ENCODE measurements at places on chromosomes 4 and X. TPM values are rescaled to one million over a fixed set of nuclear protein-coding genes. Genes with fewer than 3 reads are reported as not detected.

GRCh38 chr4:119794681-119795080 is 166.1 kb upstream of the PDE5A start:
- DNase-seq: no peak

GRCh38 chr4:138399081-138399480 is 156.9 kb upstream of the SLC7A11 start:
- DNase-seq: no peak

- DNase-seq: no peak
Observed at GRCh38 chrX:38968344-38969216, 167.3 kb downstream of the MID1IP1 start.

GRCh38 chrX:41447897-41448296 is 754 bp downstream of the NYX start:
- no peak for DNase-seq

DNA sequence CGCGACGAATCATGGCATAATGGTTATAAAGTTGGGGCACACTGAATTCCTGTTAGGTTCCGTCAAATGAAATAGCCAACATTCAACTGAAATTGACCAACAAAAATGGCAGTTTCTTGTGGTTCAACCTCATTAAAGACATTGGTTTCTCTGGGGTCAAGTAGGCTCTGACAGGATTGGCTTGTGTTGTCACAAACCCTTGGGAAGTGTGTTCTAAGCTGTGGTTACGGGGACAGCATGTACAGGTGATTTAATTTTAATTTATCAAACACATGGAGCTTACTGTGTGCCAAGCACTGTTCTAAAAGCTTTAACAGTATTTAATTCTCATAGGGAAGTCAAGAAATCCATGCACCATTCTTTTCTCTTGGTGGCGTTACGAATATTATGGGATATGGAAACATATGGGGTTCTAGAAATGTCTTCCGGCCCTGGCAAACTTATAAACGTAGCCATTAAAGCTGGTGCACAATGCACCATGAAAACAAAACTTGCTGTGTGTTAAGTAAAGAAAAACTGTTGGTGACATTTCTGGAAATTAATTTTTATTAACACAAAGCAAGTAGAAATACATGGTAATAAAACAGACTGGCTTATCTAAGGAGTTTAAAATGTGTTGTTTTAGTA is 891 bp downstream of the XK start:
- no peak for DNase-seq

DNA sequence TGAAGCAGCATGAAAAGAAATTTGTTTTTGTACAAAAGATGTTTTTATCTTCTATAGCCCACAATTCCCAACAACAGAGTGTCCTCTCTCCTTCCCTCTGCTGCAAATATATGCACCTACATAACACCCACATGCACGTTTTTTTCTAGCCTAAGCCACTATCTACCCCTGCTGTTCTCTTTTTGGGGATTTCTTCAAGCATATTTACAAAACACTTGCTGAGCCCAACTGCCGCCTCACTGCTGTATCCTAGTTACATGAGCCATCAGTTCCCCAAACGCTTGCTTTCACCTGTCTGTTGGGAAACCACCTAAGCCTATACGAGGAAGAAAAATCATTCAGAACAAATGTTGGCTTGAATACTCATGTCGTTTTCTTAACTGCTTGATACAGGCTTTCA is 127.2 kb downstream of the CHRNA9 start:
- DNase-seq: no peak

DNA sequence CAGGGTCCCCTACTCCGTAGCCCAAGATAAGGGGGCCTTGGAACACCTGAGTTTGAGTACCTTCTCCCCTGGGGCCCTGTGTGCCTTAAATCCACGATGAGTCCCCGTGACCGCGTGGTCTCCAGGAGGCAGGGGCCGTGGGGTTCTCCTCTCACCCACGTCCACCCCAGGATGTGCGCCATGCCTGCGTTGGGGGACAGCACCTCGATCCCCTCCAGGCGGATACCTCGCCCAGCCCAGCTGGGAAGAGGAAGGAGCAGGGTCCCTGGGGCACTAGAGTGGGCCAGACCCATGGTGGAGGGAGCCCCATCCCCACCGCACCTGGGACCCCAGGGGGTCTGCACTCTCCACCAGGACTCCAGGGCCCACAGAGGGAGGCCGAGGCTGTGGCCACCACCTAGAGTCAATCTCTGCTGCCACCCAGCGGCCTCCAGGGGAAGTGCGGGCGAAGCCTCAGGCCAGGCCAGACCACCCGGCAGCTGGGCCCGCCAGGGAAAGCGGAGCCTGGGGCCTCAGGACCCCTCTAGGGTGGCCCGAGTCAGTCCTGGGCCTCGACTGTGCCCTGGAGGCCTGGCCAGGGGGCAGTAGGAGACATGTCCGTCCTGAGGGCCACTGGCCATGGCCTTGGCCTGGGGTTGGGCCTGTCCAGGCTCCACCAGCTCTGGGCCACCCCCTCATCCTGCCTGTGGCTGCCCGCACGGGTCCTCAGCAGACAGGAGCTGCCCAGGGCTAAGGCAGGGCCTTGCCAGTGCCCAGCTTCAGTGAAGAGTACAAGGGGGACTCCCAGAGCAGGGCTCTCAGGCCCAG is 55.0 kb downstream of the FAM53A start:
- peak; percentile 83 for DNase-seq

- no peak for DNase-seq
Observed at GRCh38 chr4:99389606-99390005, 37.1 kb upstream of the ADH1C start.

GRCh38 chr4:39204543-39204942 is 22.2 kb downstream of the WDR19 start:
- no peak for DNase-seq

DNA sequence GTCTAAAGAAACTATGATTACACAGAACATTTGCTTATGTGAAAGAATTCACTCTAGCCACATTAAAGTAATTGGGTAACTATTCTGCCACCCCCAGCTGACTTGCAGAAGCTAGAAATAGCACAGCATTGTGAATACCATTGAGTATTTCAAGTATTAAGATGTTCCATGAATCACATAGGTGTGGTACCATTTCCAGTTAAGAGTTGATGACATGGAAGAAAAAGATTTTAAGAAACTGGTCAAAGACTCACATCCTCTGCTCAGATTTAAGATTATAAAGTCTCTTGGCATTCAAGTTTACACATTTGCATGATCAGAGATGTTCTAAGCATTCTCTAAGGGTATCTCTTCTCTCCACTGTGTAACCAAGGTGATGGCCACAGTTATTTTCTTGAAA is 287.5 kb downstream of the CAMK2D start:
- DNase-seq: no peak

DNA sequence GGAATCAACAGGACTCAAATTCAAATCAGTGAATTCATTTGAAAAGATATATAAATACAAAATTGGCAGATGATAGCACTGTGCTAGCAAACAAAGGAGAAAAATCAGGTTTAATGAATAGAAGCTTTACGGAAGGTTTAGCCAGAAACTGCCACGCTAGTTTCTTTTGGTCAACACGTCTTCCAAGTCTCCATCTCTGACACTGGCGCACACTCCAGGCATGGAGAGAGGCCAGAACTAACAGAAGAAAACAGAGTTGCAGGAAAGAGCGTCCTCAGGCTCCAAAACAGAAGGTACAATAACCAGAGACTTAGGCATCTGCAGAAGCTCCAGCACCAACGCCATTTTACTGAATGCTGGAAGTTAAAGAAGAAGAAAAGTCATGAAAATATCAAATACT is 497.3 kb upstream of the FRG1 start:
- no peak for DNase-seq

GRCh38 chrX:153861151-153861550 is 24.8 kb downstream of the L1CAM start:
- no peak for DNase-seq

- no peak for DNase-seq
Observed at GRCh38 chr4:70280567-70280966, 38.2 kb downstream of the CSN3 start.

DNA sequence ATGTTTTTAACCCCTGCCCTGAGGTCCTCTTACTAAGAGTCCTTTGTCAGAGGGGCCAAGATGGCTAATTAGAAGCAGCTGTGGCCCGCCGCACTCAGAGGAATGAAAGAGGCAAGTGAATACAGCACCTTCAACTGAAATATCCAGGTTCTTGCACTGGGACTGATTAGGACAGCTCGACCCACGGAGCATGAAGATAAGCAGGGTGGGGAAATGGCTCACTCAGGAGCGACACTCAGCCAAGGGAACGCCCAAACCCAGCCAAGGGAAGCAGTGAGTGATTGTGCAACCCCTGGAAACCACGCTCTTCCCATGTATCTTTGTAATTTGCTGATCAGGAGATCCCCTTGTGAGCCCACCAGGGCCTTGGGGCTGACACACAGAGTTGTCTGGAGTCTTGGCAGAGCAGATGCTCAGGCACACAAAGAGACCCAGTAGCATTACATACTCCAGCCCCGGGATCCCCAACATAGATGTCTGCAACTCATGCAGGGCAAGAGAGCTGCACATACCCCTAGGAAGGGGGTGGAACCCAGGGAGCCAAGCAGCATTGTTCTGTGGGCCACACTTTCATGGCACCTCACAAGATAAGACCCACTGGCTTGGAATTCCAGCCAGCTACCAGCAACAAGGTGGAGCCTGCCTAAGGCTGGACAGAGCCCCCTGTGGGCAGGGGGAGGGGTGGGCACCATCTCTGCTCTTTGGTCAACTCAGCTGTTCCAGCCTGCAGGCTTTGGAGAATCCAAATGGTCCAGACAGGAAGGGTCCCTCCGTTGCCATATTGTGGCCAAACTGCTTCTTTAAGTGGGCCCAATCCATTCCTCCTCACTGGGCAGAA is 23.3 kb downstream of the F8A3 start:
- peak; percentile 46 for DNase-seq

DNA sequence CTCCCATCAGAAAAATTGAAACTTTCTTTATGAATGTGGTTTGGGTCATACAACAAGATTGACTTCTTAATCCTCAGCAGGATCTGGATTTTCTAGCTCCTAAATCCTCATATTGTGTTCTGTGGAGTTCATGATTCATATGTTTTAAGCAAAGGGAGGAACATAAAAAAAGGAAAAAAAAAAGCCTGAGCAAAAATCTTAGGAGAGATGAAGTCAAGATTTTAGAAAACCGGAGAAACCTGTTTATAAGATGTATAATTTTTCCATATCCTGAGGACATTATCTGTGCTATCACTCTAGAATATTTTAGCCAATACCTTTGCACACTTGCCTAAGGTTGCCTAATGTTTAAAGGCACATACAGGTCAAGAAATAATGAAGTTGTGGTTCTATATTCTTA is 7.0 kb upstream of the EREG start:
- no peak for DNase-seq

- no peak for DNase-seq
Observed at GRCh38 chr4:145709843-145710242, 29.9 kb downstream of the C4orf51 start.

- peak; percentile 99 for DNase-seq
Observed at GRCh38 chr4:183504064-183504929, 561 bp upstream of the ING2 start.

DNA sequence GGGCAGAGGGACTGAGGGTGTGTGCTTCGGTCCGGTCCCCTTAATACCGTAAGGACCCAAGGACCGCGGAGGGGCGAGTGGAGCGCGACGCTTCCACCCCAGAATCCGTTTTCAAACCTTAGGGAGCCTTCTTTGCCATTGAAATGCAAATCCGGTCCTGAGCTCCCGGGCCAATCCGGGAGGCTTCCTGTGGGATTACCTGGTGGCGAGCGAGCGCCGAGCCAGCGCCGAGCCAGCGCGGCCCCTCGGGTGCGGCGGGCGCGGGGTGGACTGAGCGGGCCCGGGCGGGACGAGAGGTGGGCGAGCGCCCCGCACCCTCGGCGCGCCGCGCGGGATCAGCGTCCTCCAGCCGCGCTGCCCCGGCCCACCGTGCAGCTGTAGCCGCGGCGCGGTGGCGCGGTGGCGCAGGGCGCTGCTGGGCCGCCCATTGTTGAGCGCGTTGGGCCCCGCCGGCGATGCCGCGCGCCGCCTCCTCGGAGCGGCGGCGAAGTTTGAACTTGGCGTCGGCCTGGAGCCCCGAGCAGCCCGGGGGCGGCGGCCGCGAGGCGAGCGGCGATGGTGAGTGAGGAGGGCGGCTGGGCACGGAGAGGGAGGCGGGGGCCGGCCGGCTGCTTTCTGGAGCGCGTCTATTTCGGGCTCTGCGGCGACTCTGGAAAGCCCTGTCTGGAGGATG is 208.7 kb downstream of the SOWAHB start:
- DNase-seq: peak; percentile 43

Gene RNF212
- 0.32 TPM for polyA plus RNA-seq

Gene SLC38A5
- 0.53 TPM for polyA plus RNA-seq

Gene GLUD2
- polyA plus RNA-seq: 5.7 TPM

Gene NBDY
- 7.0 TPM for polyA plus RNA-seq

Gene GYG2
- polyA plus RNA-seq: 11.3 TPM

Gene CSAG3
- polyA plus RNA-seq: not detected

Gene MMAA
- 13.3 TPM for polyA plus RNA-seq

Gene ZNF157
- not detected for polyA plus RNA-seq

Gene GPAT3
- 3.8 TPM for polyA plus RNA-seq

Gene BTK
- polyA plus RNA-seq: 0.99 TPM
